HT1080 (cell line): ENCODE measurements at places on chromosomes 1 and 21. TPM values are rescaled to one million over a fixed set of nuclear protein-coding genes. Genes with fewer than 3 reads are reported as not detected.

Gene KIRREL1
- 58.3 and 68.8 TPM in 2 replicates for total RNA-seq

Gene UQCRHL
- total RNA-seq, result 12.4 and 31.0 TPM in 2 replicates

Gene S100A9
- total RNA-seq, result not detected in 2 replicates

DNA sequence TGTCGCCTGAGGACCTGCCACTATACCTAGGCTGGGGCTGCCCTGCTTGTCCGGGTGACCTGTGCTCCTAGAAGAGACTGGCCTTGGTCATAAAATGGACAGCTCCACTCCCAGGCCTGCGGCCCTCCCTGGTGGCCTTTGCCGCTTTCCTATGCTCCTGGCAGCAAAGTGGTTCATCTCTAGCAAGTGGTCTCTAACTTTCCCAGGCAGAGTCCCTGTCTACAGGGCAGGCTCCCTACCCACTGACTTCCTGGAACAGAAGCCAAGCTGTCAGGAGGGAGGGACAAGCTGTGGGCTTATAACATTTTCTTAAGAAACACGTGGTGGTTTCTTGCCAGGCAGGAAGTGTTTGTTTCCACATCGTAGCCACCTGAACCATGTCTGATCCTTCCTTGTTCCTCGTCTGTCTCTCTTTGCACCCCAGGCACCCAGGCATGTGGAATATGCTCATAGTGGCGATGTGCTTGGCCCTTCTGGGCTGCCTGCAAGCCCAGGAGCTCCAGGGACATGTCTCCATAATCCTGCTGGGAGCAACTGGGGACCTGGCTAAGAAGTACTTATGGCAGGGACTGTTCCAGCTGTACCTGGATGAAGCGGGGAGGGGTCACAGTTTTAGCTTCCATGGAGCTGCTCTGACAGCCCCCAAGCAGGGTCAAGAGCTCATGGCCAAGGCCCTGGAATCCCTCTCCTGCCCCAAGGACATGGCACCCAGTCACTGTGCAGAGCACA is 10.1 kb downstream of the H6PD start:
- no peak for DNase-seq

- DNase-seq, result no peak
Measured at GRCh38 chr1:167909691-167910180, 4.2 kb downstream of the ADCY10 start.

GRCh38 chr1:31315902-31316301 is 19.1 kb downstream of the ZCCHC17 start:
- no peak for DNase-seq

DNA sequence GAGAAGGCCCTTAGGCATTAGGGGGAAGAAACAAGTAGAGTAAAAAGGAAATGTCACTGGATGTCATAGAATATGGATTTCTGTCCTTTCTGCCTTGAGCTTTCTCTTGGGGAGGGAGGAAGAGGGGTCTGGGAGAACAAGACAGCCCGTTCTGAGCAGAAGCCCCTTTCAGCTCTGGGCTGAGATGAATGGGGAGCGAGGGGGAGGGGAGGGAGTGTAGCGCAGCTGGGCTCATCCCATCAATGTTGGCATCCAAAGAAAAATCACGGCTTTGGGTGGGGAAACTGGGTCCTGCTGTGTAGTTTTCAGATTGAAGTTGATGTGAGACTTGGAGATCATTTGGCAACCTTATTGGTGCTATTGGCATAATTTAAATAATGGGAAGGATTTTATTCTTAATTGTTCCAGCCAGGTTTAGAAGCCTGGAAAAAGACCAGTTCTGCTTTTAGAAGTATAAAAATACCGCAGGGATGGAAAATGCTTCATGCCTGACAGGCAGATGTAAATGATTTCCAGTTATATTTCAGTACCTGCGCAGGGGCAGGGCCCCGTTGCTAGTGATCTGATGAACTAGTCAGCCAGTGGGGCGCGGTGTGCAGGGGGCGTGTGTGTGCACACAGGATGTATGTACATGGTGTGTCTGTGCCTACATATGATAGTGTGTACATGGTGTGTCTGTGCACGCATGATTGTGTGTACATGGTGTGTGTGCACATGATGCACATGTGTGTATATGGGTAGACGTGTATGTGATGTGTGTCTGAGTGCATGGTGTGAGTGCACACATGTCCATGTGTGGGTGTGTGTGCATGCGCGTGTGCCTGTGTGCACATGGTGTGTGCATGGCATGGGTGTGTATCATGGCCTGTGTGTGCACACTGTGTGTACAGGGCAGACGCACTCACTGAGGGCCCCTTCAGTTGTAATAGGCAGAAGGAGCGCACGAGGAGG is 36.0 kb downstream of the ABCG1 start:
- no peak for DNase-seq

- no peak for DNase-seq
Measured at GRCh38 chr1:174406421-174406820, 41.3 kb upstream of the GPR52 start.
